ENCODE measurements at places on chromosomes 1 and 21.

- DNase-seq = no peak
Measured at GRCh38 chr1:67019121-67019520, 34.8 kb downstream of the SLC35D1 start.

DNA sequence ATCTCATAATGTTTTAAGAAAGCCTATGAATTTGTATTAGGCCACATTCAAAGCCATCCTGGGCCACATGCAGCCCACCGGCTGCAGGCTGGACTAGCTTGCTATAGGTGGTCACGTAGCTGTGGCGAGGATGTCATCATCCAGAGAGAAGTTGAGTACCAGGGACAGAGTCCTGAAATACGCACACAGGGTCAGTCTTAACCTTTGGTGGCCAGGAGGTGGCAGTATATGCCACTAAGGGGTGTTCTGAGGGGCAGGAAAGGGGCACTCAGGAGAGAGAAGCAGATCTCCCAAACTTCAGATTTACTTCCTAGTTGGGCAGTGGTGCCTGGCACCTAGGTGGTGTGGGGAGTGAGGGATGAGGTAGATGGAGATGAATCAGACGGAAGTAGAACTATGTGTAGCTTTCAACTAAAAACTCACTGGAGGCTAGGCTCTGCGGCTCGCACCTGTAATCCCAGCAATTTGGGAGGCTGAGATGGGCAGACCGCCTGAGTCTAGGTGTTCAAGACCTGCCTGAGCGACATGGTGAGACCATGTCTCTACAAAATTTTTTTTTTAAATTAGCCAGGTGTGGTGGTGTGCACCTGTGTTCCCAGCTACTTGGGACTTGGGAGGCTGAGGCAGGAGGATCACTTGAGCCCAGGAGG is 16.3 kb upstream of the CDK18 start:
- DNase-seq = peak; percentile 71

GRCh38 chr1:46081206-46081605 is 51.2 kb downstream of the PIK3R3 start:
- DNase-seq = no peak

DNA sequence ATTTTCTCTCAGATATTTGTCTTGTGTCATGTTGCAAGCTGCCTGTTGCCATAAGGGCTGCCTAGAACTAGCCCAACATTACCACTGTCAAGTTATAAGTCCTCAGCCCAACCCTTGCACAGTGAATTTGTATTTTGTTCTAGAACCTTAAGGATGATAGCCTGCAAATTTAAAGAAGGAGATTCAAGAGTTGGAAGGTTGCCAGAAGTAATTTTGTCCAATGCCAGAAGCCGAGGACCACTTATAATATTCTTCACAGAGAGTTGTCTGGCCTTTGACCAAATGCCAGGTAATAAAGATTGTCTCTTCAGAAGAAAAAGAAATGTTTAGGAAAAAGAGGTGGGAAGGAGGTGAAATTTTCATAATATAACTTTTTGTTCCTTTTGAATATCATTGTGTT is 40.5 kb upstream of the SUCO start:
- no peak for DNase-seq

- no peak for DNase-seq
Measured at GRCh38 chr1:85573322-85573721, 7.2 kb upstream of the CCN1 start.

DNA sequence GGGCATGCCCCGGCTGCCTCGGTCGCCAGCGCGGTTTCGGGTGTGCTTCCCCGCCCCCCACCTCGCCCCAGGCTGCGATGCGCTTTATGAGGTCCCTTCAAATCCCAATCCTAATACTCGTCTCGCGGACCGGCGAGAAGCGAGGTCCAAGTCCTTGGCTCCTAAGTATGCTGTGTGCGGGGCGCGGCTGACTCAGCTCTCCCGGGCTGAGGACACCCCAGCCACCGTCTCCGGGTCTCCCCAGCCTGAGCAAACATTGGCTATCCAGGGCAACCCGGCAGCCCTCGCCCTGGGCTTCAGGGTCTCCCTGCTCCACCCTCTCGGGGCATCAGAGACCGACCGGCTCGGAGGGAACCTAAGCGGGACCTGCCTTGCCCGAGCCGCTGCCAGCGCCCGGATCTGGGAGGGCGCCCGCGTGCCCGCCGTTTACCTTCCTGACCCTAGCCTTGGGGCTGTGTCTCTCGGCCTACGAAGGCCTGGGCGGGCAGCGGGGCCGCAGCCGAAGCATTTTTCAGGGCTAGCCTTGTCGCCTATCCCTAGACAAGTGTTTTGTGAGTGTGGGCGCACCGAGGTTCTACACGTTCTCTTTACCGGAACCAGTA is 1.2 kb downstream of the ITPKB start:
- peak; percentile 4 for DNase-seq

DNA sequence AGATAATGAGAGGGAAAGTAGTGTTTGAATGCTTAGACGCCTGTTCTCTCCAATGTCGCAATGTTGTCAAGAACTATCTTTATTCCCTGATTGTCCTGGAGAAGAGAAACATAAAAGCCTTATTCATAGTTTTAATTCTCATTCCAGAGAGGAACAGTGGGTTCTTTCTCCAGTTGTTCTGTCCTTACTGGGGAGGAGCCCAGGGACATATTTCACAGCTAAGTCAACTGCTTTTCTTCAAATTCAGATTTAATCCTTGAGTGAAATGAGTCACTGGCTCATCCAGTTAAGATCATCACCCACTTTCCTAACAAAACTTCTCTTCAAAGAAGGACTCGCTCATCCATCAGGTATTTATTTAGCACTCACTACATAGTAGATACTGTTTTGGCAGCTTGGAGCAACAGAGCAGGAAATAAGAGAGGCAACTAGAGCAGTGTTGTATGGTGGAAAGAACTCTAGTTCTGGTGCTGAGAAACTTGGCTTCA is 365.7 kb upstream of the USP24 start:
- DNase-seq = no peak

DNA sequence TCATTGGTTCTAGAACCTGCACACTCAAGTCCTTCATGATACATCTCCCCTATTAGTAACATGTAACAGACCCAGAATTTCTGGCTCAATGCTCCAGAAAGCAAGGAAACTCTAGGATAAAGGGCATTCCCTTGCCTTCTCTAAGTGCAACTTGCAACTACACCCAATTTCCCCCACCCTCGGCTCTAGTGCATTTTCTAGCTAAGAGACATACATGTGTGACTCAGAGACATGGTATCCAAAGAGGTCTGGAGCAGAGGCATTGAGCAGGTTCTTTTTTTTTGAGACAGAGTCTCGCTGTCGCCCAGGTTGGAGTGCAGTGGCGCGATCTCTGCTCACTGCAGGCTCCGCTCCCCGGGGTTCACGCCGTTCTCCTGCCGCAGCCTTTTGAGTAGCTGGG is 132.9 kb downstream of the ZC3H11B start:
- no peak for DNase-seq

DNA sequence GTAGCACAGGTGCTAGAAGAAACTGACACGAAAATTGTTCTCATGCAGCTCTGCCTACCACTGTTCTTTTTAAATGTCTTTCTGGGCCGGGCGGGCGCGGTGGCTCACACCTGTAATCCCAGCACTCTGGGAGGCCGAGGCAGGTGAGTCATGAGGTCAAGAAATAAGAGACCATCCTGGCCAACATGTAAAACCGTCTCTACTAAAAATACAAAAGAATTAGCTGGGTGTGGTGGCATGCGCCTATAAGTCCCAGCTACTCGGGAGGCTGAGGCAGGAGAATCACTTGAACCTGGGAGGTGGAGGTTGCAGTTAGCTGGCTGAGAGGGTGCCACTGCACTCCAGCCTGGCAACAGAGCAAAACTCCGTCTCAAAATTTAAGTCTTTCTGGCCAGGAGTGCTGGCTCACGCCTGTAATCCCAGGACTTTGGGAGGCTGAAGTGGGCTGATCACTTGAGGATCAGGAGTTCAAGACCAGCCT is 947 bp upstream of the RIT1 start:
- DNase-seq = peak; percentile 56

DNA sequence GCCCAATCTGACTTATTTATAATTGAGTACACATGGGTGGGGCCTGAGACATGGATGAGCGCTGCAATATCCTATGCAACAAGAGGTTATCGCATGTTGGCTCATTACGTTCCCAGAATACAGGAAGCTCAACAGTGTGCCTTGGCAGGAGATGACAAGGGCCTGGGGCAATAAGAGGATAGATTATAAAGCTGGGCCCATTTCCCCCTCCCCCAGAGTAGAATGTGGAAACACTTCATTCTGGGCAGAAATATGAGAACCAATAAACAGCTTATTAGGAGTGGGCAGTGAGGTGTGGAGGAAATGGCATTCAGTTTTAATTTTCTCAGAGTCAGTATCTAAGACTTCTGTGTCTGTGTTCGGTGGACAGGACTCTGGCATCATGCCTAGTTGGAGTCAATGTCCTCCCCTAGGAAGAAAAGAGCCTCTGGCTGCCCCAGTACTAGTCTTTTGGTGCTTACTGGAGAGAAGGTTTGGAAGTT is 92.8 kb downstream of the PIK3R3 start:
- DNase-seq = no peak

- no peak for DNase-seq
Measured at GRCh38 chr1:116581323-116581885, 10.6 kb upstream of the CD58 start.

- peak; percentile 74 for DNase-seq
Measured at GRCh38 chr1:11301601-11302000, 28.6 kb downstream of the UBIAD1 start.

DNA sequence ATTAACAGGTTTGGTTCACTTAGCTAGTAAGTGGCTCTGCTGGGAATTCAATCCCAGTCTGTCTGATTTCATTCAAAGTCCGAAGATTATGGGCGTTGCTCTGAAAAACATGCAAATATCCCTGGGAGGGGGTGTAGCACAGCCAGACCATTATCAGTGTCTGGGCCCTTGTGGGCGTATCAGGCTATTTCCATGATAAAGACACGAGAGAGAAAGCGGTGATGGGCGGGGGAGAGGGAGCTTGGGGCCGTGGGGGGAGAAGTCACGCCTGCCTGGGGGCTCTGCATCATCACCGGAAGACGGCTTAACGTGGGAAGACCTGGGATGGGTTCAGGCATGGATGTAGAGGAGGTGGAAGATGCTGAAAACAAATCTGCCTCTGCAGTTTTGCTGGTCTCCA is 25.8 kb downstream of the IL6R start:
- DNase-seq = no peak

GRCh38 chr1:205667909-205668643 is 12.2 kb downstream of the SLC45A3 start:
- DNase-seq = no peak

DNA sequence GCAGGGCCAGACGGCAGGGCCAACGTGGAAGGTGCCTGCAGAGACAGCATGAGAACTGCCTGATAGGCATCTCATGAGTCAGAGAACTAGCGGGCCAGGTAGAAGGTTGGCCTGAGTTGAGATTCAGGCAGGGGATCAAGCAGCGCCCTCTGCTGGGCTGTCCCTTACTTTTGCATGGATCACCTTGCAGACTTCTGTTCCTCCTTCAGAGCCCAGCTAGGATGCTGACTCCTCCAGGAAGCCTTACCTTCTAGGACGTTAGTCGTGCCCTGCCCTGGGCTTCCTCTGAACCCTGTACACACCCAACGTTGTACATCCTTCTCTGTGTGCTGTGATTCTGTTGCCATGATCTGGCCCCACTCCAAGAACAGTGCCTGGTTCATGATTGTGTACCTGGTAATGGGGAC is 231.3 kb upstream of the VAMP3 start:
- DNase-seq = peak; percentile 72

- DNase-seq = no peak
Measured at GRCh38 chr1:41041614-41042270, 20.2 kb upstream of the SLFNL1 start.

- DNase-seq = peak; percentile 40
Measured at GRCh38 chr1:22217811-22218460, 75.0 kb upstream of the WNT4 start.

- no peak for DNase-seq
Measured at GRCh38 chr1:222053790-222054294, 312.0 kb upstream of the DUSP10 start.

- no peak for DNase-seq
Measured at GRCh38 chr1:1917995-1918900, 831 bp downstream of the TMEM52 start.

- DNase-seq = no peak
Measured at GRCh38 chr1:47230692-47231300, 1.2 kb downstream of the TAL1 start.

- DNase-seq = no peak
Measured at GRCh38 chr21:45228656-45229240, 58.9 kb downstream of the POFUT2 start.

- no peak for DNase-seq
Measured at GRCh38 chr1:75765697-75766355, 20.2 kb upstream of the RABGGTB start.

DNA sequence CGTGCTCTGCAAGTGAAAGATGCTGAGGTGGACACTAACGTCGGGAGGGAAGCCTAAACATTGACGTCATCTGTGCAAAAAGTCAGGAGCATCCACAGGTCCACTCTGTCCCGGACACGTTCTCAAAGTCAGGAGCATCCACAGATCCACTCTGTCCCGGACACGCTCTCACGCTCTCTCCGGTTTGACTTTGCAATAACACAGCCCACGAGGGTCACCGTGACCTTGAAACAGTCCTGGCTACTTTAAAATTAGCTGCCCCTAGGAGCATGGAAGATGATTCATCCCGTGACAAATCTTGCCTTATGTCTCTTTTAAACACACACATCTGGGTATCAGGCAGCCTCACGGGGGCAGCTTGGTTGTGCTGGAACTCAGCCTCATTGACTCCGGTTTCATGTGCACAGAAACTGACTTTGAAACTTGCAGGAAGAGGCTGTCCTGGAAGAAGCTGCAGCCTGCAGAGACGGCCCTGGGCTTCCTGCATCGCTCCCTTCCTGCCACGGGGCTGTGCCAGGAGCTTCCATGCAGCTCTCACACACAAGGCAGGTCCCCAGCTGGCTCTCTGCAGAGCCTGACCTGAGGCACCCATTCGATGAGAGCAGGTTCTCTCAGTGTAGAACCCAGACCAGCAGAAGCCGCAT is 18.1 kb upstream of the COL18A1 start:
- DNase-seq = no peak

DNA sequence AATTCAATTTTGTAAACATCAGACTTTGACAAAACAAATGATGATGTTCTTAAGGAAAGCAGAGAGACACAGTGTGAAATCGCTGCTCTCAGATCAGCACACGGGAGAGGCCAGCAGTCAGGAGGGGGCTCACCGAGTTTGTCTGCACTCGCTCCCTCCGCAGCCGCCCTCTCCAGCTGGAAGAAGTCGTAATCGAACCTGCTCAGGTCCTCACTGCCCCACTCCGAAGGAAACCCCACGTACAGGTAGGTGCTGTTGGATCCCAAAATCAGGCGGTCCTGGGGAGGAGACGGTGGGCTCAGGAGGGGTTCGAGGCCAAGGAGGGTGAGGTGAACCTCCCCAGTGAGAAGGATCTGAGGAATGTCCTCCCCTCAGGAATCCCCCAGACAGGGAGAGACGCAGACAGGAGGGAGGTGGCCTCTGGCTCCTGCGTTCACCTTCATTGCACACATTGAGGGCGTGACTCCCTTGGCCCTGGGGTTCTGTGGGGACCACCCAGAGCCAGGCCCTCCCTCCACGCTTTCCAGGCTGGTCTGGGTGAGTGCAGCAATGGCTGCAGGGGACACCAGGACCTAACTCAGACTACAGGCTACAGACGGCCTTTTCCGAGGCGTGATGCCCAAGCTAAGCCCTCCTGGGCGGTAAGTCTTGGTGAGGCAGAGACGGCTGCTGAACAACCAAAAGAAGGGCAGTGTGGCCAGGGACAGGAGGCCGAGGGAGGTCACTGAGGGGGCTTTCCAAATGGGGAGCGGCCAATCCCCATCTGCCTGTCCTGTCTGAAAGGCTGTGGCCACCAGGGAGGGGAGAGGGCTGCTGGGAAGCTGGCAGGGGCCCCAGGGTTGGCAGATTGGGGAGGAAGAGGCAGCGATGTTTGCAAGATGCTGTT is 65.5 kb downstream of the SCCPDH start:
- no peak for DNase-seq

- DNase-seq = no peak
Measured at GRCh38 chr1:24157918-24158481, 15.1 kb upstream of the IL22RA1 start.

Measured in NCI-H1417 (cell line).